ENCODE measurements at places on chromosomes 5 and 9.

DNA sequence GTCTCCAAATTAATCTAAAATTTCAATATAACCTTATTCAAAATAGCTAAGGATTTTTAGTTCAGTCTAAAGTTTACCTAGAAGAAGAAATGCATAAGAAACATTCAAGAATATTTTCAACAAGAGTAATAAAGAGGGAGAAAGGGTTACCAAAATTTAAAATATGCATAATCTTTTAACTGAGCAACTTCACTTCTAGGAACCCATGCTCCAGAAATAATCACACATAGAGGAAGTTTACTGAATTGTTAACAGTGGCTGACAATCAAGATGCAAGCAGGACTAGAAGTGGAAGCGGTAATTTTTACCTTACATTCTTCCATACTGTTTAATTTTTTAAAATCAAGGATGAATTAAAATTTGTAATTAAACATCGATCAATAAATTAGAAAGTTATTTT lies 1.9 kb downstream of the PJA2 start:
- DNase-seq = no peak

GRCh38 chr5:87267574-87268125 lies at the start of gene RASA1:
Gene RASA1 (plus strand): TSS chr5:87267883. CDS start chr5:87268452, 569 bp downstream.
- peak; percentile 67 for DNase-seq

DNA sequence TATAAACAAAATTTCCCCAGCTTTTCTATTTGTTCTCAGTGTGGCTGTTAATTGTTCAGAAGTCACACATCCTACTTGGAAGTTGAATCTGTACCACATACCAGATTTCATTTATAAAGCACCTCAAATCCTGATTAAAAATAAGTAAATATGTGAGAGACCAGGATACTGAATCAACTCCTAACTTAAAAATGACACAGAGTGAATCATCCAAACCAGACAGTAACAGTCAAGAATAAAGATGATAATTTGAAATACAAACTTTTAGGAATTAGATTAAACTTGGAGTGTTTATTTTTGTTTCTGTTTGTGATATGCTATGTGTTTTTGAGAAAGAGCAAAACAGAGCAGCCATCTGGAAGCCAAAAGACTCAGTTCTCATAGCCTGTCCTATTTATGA lies 633.2 kb upstream of the RORB start:
- no peak for DNase-seq

- no peak for DNase-seq
Observed at GRCh38 chr5:147479949-147480348, 29.9 kb downstream of the DPYSL3 start.

GRCh38 chr9:97895695-97896332 lies 26.5 kb downstream of the TRMO start:
- DNase-seq = no peak

GRCh38 chr9:116238225-116238624 lies 84.6 kb downstream of the PAPPA start:
- no peak for DNase-seq

GRCh38 chr9:90881648-90882047 lies 80.0 kb downstream of the SYK start:
- no peak for DNase-seq

DNA sequence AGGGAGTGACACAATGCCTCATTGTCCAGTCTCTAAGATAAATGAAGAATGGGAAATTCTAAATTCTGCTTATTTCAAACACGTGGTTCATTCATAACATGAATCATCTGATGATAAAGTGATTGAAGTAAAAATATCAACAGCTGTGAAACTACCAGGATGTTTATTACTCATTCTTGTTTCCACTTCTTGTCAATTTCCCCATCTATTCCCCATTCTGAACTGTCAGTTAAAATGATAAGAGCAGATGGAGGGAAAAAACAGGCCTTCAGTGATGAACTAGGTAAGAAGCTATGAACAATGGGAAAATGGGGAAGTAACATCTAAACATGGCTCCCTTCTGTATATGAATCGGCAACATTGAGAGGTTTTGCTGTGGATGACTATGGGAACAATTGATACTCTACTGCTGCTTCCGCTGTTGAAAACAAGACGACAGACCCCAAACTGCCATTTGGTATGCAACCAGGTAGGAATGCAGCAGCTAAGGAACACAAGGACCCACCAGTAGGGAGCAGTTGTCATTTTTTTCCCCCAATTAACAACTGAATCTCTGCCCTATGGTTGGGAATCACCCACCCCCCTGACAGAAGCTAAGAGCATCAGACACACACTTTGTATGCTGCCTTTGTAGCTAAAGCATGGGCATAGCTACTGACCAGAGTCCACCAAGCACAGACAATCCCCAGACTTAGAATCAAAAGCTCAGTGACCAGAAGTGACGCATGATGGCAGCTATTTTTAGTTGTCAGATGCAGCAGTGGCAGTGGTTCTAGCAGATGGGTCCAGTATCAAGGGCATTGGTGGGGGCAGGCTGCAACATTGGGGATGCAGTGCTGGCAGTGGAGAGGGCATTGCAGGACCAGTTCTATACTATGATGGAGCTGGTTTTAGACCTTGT lies 52.9 kb upstream of the ZNF366 start:
- no peak for DNase-seq

- DNase-seq = no peak
Observed at GRCh38 chr9:128703616-128704355, 1.5 kb downstream of the PKN3 start.
